ENCODE measurements at places on chromosomes 2 and 18.

- DNase-seq = no peak
These were observed 114.4 kb downstream of the CAPN13 start for GRCh38 chr2:30692829-30693275.

GRCh38 chr2:220871909-220872308 is 700.2 kb downstream of the EPHA4 start:
- no peak for DNase-seq

DNA sequence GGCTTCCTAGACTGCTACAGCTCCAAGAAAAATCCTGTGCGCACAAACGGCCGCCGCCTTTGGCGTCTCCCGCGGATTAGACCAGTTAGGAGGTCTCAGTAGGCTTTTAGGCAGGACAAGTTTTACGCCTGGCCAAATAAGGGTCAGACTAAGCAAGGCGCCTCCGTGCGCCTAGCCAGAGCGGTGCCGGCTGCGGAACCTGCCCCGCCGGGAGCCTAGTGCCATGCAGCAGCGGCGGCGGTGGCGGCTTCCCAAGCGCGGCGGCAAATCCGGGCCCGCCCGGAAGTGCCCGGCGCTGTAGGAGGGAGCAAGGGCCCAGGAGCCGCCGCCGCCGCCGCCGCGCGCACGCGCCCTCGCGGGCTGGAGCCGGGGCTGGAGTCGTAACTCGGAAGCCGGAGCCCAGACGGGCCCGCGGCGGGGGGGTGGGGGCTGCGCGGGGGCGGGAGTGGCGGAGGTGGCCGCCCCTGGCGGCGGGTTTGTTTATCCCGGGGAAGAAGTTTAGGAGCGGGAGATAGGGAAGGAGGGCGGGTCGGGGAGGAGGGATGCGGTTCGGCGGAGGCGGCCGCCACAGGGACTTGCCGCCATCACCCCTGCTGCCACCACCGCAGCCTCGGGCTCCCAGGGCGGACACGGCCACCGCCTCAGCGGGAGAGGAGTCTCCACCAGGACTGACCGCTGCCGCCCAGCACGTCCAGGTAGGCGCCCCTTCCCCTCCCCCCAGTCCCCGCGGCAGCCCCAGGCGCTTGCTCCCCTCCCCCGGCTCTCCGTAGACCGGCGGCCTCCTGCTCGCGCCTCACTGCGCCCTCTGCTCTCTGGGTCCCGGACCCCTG is at the start of gene SPOPL:
Gene SPOPL, plus strand, starts transcription at position 346 of the 830 bp plus-strand sequence. CDS start 48,447 bp downstream, outside the sequence.
- DNase-seq = peak; percentile 94

DNA sequence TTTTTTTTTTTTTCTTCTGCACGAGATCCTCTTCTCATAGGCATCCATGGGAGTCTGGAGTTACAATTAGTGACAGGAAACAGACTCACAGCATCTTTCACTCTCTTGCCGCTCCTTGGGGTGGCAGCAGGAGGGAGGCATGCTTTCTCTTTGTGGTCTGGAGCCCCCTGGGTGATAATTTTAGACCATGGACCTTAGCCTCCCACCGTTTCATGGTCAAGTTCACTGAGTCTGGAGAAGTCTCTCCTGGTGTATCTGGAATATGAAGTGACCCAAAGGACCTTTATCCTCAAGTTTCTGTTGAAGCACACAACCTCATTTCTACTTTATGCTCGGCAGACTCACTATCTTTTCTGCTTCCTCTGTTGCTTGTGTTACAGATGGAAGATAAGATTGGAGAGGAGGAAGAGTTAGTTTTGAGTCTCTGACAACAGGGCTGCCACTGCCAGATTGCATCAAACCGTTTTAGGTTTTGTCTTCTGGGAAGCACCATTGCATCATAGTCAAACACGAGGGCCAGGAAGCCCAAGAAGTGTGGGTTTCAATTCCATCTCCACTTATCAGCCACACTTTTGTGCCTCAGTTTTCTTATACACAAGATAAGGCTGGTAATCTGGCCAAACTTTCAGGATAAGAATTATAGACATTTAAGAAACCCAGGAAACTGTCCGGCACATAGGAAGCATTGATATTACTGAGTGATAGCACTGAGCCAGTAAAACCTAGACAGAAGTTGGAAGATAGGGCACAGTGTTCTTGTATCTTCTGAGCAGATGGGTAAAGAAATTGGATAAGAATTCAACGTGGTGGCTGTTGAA is 62.3 kb downstream of the ADCYAP1 start:
- no peak for DNase-seq

DNA sequence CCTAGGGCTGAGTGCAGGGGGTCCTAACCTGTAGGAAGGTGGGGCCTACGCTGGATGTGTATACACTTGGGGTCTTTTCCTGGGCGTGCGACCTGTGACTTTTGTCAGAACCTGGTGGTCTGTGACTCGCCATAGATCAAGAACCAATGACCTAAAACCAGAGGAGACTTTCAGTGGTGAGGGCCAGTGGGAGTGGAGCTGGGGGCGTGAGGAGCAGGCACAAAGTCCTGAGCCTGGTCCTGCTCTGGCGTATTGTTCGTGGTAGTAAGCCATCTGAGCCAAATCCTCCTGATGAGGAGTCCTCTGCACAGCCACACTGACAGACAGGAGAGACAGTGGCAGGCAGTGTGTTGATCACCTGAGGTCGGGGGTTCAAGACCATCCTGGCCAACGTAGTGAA is 8.9 kb downstream of the INPP4A start:
- DNase-seq = no peak

- peak; percentile 61 for DNase-seq
These were observed 29.4 kb downstream of the ITM2C start for GRCh38 chr2:230893841-230894781.

DNA sequence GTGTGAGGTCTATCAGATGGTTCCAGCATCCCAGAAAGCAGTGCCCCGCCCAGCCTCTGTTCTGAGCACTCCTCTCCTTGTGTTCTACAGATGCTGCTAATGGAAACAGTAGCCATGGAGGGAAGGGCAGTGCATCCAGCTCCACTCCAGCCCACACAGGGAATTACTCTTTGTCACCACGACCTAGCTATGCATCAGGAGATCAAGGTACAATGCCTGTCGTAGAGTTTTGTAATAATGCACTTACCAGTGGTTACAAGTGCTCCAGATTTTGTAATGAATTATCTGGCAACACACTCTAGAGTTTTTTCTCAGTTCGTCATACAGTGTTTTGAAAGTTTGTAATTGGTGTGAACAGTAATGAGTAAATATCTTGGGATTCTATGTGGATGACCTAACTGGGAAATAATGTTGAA is 161.1 kb downstream of the ESCO1 start:
- DNase-seq = no peak

- DNase-seq = no peak
These were observed 671.6 kb upstream of the ACVR2A start for GRCh38 chr2:147173189-147173581.

GRCh38 chr2:201858281-201859184 is 52.2 kb downstream of the CDK15 start:
- peak; percentile 64 for DNase-seq

DNA sequence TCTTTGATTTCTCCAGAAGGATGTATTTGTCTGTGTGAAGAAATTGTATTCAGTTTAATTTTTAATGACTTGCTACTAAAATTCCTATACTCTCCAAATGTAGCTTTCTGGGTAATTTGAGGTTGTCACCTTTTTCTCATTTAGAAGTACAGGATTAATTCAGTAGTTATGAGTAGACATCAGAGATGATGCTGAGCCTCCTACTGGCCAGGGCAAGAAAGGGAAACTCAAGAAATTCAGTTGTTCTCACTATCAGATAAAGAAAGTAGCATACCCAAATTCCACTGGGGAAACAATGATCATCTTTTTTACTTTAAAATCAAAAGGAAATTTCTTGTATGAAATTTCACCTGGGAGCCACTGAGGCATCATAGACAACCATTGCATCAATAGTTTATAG is 199.4 kb downstream of the SATB2 start:
- no peak for DNase-seq

DNA sequence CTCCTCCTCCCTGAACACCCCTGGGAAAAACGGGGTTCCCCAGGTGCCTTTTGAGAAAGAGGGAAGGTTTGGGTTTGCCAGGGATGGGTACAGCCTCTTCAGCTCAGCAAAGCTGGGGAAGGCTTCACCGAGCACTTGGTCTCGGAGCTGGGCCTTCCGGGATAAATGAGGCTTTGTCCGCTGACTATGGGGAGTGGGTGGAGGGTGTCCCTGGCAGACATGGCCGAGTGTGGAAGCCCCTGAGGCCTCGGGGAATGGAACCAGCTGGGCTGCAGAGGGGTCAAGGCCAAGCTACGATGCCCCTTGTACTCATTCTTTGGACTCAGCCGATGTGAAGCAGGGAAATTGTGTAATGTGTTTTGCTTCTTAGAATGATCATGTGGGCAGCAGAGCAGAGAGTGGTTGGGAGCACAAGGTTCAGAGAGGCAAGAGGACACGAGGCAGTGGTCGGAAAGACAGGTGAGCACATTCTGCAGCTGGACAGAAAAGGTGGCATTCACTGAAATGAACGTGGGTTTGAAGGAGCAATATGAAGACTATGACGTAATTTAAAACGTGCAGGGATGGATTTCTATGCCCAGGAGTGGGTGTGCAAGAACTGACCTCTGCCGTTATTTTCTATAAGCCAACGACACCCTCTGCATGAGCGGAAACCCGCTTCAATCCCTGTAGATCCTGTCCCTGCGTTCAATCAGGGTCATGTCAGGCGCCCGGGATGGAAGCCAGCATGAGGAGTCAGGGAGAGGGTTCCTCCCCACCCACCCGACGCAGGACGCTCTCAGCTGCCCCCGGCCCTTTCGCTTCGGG is 142.6 kb downstream of the PXDN start:
- DNase-seq = peak; percentile 49

- no peak for DNase-seq
These were observed 23.8 kb upstream of the TMEM17 start for GRCh38 chr2:62529758-62530157.

DNA sequence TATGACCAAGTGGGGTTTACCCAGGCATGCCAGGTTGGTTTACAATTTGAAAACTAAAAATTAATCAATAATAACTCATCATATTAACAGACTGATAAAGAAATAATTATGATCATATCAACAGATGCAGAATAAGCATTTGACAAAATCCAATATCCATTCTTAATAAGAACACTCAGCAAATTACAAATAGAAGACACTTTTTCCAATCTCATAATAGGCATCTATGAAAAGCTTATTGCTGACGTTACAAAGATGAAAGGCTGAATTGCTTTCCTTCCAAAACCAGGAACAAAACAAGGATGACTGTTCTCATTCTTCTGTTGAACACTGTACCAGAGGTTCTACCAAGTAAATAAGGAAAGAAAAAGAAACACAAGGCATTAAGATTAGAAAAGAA is 55.1 kb upstream of the C2orf15 start:
- no peak for DNase-seq

DNA sequence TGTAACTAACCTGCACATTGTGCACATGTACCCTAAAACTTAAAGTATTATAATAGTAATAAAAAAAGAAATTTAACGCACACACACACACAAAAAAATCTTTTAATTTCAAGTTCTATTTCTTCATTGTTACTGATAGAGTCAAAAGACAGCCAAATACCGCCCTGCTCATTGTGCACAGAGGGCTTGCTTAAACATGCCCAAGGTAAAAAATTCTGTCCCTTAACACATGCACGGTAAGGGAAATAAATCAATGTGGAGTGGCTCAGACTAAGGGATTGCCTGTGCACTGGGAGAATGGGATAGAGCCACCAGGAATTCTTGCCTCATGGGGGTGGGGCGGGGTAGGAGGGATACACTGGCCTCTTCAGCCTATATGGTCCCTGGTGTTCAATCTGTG is 468.0 kb downstream of the NUP35 start:
- DNase-seq = no peak

DNA sequence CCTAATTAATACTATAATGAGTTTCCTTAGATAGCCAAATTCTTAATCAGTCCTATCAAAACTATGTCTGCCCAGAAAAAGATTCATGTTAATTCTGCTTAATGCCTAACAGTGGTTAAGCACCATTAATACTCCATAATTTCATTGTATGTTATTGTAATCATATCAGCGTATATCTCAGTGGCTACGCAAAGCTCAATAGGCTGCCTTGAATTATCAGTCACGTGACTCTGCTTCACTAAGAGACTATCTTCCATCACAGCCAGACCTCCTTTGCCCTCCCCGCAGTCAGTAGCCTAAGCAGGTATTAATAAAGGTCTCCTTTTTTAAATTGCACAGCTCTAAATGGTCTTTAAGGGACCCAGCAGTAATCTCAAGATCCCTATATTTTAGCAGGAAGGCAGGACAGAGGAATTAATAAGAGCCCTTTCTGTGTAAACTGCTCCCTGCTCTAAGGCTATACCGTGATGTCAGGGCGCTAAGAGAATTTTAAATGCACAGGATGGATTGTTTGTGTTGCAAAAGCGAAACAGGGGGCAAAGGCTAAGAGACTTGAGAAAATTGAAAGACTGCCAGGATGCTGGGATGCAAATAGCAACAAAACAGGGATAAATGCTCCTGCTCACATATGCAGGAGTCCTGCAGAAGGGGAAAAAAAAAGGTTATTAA is 215.6 kb upstream of the POU3F3 start:
- DNase-seq = no peak

- no peak for DNase-seq
These were observed 26.5 kb downstream of the ST6GAL2 start for GRCh38 chr2:106859498-106859897.

GRCh38 chr2:165238295-165238694 is 919 bp upstream of the SCN2A start:
- DNase-seq = no peak

- DNase-seq = no peak
These were observed 262.1 kb upstream of the KLHL14 start for GRCh38 chr18:33034945-33035344.

- no peak for DNase-seq
These were observed 4.0 kb downstream of the YES1 start for GRCh38 chr18:808086-808485.

DNA sequence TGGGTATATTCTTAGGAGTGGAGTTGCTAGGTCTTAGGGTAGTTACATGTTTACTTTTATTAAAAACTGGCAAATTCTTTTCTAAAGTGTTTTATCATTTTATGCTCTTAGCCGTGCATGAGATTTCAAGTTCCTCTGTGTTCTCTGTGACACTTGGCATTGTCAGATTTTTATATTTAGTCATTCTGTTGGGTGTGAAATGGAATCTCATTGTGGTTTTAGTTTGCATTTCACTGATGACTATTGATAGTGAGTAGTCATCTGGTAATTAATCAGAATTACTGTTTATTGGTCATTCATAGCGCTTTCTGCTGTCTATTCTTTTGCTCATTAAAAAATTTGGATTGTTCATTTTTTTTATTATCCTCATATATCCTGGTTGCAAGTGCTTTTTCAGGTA is 34.1 kb downstream of the RAB3GAP1 start:
- DNase-seq = no peak

- DNase-seq = no peak
These were observed 5.3 kb upstream of the VPS4B start for GRCh38 chr18:63427558-63427957.

- no peak for DNase-seq
These were observed 89.0 kb downstream of the SPRED2 start for GRCh38 chr2:65343386-65343785.
